Skin of body (tissue), 3 donors: ENCODE measurements at places on chromosomes 12 and 14. TPM values are rescaled to one million over a fixed set of nuclear protein-coding genes. Genes with fewer than 3 reads are reported as not detected.

DNA sequence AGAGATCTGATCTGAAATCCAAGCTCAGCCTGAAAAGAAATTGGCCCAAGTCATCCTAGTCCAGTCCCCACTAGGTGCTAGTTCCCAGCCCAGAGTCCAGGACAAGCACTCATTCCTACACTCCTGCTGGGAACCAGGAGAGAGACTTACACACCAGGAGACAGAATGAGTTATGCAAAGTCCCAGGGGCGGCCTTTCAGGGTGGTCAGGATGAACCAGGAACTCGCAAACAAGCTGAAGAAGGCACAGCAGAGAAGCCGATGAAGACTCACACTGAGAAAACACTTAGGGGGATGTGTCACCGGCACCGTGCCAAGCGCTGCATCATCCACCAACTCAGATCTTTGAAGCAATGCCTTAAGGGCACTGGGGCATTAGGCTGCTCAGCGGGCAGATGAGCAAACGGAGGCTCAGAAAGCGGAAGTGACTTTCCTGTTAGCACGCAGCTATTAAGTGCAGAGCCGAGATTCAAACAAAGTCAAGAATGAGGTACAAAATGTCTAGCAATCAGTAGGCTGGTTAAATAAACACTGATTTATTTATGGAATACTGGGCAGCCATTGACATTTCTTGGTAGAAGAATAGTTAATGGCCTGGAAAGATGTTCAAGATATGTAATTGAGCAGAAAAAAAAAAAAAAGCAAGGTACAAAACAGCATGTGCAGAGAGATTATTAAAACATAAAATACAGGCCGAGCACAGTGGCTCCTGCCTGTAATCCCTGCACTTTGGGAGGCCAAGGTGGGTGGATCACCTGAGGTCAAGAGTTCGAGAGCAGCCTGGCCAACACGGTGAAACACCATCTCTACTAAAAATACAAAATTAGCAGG lies 78.7 kb downstream of the LRRC74A start:
- peak; percentile 50 for DNase-seq

GRCh38 chr14:105999361-106000028 lies 473.1 kb downstream of the TMEM121 start:
- no peak for DNase-seq

- DNase-seq, result peak; percentile 97
Observed at GRCh38 chr14:76918782-76919394, 92.7 kb downstream of the LRRC74A start.

GRCh38 chr12:94623161-94623920 lies 27.0 kb downstream of the TMCC3 start:
- DNase-seq, result no peak

DNA sequence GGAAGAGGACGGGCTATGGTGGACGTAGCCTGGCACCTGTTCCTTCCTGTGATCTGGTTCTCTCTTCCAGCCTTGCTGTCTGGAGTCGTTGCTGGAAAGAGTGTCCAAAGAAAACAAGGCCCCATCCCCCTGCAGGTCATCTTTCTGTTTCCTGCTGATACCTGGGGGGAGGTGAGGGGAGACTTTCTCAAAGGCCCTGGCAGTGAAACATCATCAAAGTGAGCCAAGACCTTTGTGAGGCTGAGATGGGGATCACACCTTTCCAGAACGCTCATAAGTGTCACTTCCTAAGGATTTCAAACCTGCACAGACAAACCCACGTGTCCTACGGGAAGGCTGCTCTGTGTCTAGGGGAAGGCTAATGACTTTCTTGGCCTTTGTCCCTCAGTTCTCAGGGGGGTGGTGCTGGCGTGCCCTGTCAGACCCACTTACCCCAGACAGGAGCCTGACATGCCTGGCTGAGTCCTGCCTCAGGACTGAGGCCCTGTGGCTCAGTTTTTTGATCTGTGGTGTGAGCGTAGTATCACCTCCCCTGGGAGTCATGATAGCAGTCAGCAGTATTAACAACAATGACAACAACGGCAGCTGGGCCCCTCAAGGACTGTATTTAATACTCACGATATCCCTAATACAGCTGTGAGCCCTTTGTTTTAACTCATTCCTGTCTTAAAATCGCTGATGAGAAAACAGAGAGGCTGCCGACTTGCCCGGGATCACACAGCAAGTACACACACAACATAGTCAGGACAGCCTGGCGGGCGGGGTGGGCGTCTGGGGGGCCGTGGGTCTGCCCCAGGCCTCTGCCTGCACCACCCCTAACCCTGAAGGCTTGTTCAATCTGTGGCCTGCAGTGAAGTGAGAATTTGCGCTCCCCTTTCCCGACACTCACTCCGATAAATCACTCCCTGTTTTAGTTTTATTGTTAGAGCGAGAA lies 235.2 kb downstream of the SLC41A2 start:
- DNase-seq, result no peak

- DNase-seq, result no peak
Observed at GRCh38 chr12:26798023-26798422, 35.0 kb downstream of the ITPR2 start.

GRCh38 chr12:116891019-116891418 lies 9.8 kb upstream of the HRK start:
- no peak for DNase-seq

DNA sequence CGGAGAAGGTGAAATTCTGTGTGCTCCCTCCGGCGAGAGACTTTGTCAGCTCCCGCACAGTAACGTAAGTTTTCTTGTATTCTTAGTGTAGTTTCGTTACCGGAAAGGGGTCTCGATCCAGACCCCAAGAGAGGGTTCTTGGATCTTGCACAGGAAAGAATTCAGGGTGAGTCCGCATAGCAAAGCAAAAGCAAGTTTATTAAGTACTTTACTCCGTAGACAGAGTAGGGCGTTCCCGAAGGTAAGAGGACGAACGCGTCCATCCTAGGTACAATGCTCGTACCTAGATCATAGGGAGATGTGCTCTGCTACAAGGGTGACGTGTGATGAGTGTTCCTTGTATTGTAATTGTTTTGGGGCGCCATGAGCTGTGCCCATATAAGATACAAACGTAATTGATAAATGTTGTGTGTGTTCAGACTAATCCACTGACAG lies 293 bp downstream of the IFI27L1 start:
- DNase-seq, result no peak

GRCh38 chr12:52029685-52030084 lies 21.6 kb upstream of the NR4A1 start:
- no peak for DNase-seq

DNA sequence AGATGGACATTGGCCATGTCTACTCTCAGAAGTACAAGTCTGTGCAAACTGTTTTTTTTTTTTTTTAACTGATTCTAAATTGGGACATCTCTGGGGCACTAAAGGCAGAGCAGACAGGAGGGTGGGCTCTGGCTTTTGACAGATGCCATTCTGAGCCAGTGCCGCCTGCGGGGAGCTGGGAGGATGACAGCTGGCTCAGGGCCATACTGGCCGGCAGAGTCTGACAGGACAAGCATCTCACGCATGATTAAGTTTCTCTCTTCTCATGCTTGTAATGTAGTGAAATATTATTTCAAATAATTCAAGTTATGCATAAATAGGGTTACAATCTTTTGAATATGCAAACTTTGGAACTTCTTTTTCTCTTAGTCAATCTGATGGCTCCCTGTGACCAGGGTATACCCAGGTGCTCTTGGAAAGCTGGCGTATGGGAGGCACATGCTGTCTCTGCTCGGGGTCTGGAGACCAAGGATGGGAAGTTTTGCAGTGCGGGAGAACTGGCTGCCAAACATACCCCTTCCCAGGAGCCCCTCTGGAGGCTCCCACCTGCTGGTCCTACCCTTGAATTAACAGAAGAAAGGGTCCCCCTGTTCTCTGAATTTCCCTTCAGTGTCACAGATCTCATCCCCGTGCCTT lies 7.6 kb downstream of the CDCA4 start:
- DNase-seq, result no peak

DNA sequence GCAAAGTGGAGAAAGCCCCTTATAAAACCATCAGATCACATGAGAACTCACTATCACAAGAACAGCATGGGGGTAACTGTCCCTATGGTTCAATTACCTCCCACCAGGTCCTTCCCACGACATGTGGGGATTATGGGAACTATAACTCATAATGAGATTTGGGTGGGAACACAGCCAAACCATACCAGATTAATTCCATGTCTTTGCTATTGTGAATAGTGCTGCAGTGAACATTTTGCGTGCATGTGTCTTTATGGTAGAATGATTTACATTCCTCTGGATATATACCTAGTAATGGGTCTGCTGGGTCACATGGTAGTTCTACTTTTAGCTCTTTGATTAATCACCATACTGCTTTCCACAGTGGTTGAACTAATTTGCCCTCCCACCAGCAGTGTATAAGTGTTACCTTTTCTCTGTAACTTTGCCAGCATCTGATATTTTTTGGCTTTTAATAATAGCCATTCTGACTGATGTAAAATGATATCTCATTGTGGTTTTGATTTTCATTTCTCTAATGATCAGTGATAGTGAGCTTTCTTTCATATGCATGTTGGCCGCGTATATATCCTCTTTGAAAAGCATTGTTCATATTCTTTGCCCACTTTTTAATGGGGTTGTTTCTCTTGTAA lies 29.7 kb upstream of the SAV1 start:
- peak; percentile 4 for DNase-seq

DNA sequence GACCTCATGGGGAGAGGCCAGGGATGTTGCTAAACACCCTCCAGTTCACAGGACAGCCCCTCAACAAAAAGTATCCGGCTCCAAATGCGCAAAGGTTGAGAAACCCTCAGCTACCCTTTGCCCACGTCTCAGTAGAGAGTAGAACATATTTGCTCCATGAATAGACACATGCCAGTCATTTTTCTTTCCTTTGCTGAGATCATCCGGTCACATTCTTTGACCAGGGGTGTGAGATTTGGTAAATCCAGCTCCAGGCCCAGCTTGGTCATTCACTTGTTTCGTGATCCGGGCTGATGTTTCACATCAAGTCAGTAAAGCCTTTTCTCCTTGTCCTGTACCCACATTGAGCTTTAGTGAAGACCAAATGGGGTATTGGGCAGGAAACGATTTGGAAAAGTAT lies 83.6 kb upstream of the LHX5 start:
- no peak for DNase-seq

- no peak for DNase-seq
Observed at GRCh38 chr14:58844544-58844943, 206.8 kb downstream of the DACT1 start.

Gene SLC5A8
- 1.7 TPM for total RNA-seq

Gene HOXC10
- 2.6 TPM for total RNA-seq

Gene DLK1
- total RNA-seq, result 114 TPM

Gene CABP1
- 1.3 TPM for total RNA-seq

Gene RPL10L
- not detected for total RNA-seq

Gene FAM161B
- 3.4 TPM for total RNA-seq

Gene HOMEZ
- 4.0 TPM for total RNA-seq

Gene CRIP1
- 10.5 TPM for total RNA-seq
